ENCODE measurements at places on chromosomes 16 and 17. TPM values are rescaled to one million over a fixed set of nuclear protein-coding genes. Genes with fewer than 3 reads are reported as not detected.

MFAP4 gene
- 0.63 TPM for total RNA-seq

KRTAP4-7 gene
- not detected for total RNA-seq

DNA sequence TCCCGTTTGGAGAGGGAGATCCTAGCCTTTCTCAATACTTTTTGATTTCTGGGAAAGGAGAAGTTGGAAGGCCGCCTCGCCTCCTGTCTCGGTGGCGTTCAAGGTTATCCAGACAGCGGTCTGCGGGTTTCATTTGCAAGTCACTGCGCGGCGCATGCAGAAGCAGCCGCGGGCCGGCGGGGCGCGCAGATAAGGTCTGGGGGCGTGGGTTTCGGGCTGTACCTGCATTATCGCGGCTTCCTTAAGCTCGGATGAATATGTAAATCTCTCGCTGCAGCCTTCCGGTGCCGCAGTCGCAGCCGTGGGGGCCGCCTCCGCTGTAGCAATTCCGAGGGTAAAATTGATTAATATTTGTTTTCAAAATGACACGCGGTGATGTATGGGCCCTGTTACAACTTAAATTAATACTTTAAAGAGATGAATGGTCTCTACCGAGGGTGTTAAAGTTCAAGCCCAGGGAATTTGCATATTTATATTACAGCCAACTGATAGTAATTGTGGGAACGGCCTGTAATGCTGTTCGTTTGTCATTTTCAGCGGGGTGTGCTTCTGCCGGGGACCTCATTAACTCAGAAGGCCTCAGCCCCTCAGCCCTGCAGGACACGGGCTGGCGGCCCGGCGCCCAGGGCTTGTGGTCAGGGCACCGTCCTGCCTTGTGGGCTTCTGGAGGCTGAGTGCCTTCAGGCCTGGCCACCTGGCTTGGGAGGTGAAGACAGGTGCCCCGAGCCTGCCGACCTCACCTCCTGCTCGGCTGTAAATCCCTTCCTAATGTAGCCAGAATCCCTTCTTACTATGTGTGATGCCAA, 99.4 kb downstream of the CYLD start:
- DNase-seq = peak; percentile 17

GRCh38 chr17:3921006-3921405, 4.7 kb upstream of the P2RX1 start:
- no peak for DNase-seq

- DNase-seq = peak; percentile 11
These were observed at the start of gene MRC2 for GRCh38 chr17:62627219-62627903. MRC2 (plus strand) TSS chr17:62627670; CDS start chr17:62627803, 133 bp downstream.

DNA sequence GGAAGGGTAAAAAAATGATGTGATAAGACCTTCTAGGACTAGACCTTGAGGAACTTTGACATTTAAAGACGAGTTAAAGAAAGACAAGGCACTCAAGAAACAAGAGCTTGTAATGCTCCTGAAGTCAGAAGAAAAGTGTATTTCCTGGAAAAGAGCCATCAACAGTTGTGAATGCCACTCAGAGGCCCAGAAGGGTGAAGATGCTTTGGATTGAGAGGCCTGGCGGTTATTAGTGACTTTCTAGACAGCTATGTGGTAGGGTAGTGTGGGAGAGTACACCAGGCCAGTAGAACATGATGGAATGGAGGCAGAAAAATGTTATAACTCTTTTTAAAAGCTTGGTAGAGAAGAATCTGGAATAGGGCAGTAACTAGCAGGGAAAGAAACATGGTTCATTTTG, 34.1 kb upstream of the ANKFN1 start:
- no peak for DNase-seq

DNA sequence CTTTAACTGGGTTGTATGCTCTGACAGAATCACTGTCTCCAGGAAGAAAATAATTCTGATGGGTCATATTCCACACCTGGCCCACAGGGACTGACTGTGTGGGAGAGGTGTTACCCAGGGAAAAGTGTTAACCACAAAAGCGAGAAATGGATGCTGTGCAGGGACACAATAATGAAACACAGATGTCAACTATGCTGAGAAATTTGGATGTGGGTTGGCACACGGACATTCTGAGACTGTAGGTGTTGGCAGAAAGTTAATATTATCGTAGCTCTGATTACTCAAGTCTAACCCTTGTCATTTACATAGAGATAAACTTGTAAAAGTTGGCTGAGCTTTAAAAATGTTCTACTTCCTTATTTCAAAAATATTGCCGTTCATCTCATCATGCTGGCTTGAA, 19.6 kb downstream of the TMC5 start:
- DNase-seq = no peak

- no peak for DNase-seq
These were observed 1.5 kb upstream of the ZNF764 start for GRCh38 chr16:30559690-30560089.

All from T-cell (primary cell).